Activated CD8-positive, alpha-beta memory T cell treated with anti-CD3 and anti-CD28 coated beads for 4 hours (primary cell): ENCODE measurements at places on chromosomes 1 and 21.

GRCh38 chr1:13996334-13996733, 296.3 kb downstream of the PRDM2 start:
- no peak for DNase-seq

DNA sequence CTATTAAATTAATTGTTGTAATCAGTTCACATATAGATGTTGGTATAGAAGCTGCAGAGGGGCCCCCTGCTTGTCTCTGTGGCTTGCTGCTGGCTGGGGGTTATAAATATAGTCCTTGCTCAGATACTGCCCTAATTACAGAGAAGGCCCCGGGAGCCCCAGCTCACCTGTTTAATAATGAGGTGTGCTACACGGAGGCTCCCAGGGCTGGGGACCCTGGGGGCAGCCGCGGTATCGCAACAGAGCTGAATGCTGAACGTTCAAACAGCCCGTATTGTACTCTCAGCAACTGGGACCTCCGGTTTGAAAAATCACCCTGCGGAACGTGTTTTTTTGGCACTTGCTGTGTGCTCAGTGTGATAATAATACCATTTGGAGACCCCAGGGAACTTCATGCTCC, 309.3 kb downstream of the CAMTA1 start:
- no peak for DNase-seq

DNA sequence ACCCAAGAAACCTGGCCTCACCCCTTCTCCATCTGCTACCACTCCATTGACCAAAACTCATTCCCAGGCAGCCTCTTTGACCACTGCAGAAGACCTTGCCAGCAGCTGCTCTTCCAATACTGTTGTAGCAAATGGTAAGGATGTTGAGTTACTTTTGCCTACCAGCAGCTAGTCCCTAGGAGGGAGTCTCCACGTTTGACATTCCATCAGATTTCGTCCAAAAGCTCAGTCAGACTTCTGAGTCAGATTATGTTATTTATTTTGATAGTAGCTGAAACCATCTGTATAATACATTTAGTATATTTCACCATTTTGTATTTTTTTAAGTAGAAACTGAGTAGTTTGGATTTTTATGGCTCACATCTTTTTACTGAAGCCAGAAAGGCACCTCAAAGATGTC, 51.5 kb upstream of the WNT2B start:
- DNase-seq: no peak

- no peak for DNase-seq
Measured at GRCh38 chr21:44290327-44291077, 4.8 kb downstream of the AIRE start.

- no peak for DNase-seq
Measured at GRCh38 chr21:38183961-38184360, 72.8 kb upstream of the KCNJ15 start.

GRCh38 chr1:211722277-211723175, 47.1 kb upstream of the NEK2 start:
- DNase-seq: no peak

DNA sequence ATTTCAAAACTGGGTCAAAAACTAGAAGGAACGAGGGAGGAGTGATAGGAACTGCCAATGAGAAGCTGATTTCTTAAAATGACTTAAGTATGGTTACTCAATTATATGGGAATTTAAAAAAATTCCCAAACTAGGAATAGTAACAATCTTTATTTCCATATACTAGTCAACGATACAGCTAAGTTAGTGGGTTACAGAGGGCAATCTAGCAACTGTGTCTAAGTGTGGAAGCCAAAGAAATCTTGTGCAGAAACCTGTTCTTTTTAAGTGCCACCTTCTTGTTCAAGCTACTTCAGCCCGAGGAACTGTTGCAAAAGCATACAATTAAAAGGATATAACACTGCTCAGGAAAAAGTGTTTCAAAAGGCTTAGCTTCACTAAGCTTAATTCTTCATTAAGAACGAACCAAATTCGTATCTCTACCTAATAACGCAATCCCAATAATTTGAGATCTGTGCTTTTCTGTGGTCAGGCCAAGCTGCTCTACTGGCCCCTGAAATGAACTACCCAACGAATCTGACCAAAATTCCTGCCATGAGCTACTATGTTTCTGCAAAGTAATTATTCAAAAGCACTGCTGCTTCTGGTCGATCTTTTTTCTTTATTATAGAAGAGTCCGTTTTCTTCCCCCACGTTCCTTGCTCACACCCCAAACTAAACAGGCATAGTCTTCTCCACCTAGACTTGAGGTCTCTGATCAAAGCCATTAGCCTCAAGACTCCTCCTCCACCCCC, 1.8 kb downstream of the USP24 start:
- no peak for DNase-seq

DNA sequence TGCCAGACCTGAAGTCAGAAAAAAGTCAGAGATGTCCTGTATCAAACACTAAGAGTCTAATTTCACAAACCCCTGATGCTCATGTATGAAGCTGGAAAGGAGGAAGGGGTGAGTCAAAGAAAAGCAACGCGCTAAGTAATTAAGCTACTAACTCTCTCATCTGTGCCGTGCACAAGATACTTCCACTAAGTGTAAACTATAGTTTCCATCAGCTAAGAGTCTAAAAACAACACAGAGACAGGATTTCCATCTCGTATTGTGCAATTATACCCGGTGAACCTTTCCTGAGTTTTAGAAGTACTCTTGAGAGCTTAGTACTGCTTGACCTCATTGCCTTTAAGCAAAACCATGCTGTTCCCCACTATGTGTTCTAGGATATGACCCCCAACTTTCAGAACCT, 19.0 kb downstream of the DNALI1 start:
- DNase-seq: no peak

GRCh38 chr1:115114308-115114707, 25.0 kb upstream of the TSPAN2 start:
- DNase-seq: no peak

- no peak for DNase-seq
Measured at GRCh38 chr1:60914982-60915381, 167.4 kb upstream of the NFIA start.

DNA sequence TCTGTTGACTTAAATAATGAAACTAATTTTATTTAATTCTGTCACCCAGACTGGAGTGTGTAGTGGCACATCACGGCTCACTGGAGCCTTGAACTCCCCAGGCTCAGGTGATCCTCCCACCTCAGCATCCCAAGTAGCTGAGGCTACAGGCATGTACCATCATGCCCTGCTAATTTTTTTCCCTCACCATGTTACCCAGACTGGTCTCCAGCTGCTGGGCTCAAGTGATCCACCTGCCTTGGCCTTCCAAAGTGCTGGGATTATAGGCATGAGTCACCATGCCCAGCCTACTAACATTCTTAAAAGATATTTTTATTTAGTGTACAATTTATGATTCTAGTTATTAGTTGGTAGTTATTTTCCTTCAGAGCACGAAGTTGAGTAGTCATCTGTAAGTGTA, 49.5 kb downstream of the NRDC start:
- no peak for DNase-seq

- DNase-seq: no peak
Measured at GRCh38 chr1:85258536-85259117, 835 bp downstream of the C1orf52 start.

DNA sequence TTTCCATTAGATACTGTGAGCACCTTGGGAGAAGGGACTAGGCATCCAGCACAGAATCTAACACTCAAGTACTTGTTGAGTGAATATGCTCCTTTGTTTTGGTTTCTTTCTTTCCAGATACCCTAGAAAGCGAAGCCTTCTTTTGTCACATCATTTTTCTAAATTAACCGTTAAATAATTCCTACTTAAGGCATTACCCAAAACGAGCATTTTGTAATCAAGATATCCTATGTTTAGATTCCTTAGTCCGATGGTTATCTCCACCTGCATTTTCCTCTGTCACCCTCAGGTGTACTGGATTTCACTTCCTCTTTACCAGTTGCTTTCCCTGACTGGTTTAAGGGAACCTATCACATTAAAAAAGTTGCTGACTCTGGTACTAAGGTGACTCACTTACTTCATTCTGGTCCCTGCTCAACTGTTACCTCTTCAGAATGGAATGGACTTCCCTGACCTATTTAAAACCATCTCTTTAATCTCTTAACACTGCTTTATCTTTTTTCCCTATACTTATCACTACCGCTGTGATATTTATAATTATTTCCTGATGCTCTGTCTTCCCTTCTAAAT, 3.2 kb downstream of the B3GALNT2 start:
- DNase-seq: no peak

GRCh38 chr1:90100566-90100965, 105.7 kb downstream of the ZNF326 start:
- DNase-seq: no peak

- no peak for DNase-seq
Measured at GRCh38 chr1:5410652-5411051, 581.6 kb downstream of the NPHP4 start.

DNA sequence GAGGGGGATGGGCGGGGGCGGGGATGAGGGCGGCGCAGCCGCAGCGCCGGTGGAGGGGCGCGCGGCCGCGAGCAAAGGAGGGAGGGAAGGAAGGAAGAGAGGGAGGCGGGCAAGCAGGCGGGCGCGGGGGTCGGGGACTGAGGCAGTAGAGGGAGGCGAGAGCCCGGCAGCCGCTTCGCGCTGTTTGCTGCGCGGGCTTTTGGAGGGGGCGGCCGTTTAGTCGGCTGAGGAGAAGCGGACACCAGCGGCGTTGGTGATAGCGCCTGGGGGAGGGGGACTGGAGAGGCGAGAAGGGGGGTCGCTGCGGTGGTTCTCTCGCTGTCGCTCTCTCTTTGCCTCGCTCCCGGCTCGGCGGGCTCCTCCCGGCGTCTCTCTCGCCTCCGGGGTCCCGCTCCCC, at the start of gene HS2ST1:
TSS of gene HS2ST1 (plus strand) at position 35 of the 397 bp plus-strand sequence.
- DNase-seq: no peak

DNA sequence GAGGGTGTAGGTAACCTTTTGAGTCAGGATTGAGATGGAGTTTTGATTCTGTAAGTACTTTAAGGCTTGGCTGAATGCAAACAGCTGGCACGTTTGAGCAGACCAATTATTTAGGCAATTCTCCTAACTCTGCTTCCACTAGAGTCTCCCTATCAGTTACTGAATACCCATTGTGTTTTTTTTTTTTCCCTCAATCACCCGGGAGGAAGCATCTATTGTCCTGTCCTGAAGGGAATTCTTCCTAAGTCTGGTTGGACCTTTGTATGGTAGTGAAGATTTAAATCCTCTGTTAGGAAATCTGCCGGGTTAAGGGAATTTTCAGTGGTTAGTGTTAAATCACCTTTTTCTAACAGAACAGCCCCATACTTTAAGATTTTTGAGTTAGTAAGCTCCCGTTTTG, 571.2 kb upstream of the USP24 start:
- no peak for DNase-seq

- no peak for DNase-seq
Measured at GRCh38 chr1:197715806-197716205, 59.5 kb downstream of the DENND1B start.

- no peak for DNase-seq
Measured at GRCh38 chr1:166390366-166391033, 223.7 kb upstream of the FAM78B start.

DNA sequence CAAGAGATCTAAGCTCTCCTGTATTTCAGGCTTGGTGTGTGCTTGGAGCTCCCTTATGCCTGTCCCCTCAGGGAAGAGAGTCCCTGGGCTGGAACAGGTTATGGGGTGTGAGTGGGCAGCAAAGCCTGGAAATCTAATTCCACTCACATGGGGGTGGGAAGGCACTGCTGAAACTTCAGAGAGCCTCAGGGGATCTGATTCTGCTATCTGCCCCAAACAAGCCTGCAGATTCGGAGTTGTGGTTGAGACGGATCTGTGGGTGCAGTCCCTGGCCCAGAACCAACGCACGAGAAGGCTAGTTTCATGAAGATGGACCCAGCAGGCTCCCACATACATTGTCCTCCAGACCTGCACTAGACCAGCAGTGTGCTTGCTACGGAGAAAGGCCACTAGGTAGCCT, 2.9 kb downstream of the BLACAT1 start:
- no peak for DNase-seq

DNA sequence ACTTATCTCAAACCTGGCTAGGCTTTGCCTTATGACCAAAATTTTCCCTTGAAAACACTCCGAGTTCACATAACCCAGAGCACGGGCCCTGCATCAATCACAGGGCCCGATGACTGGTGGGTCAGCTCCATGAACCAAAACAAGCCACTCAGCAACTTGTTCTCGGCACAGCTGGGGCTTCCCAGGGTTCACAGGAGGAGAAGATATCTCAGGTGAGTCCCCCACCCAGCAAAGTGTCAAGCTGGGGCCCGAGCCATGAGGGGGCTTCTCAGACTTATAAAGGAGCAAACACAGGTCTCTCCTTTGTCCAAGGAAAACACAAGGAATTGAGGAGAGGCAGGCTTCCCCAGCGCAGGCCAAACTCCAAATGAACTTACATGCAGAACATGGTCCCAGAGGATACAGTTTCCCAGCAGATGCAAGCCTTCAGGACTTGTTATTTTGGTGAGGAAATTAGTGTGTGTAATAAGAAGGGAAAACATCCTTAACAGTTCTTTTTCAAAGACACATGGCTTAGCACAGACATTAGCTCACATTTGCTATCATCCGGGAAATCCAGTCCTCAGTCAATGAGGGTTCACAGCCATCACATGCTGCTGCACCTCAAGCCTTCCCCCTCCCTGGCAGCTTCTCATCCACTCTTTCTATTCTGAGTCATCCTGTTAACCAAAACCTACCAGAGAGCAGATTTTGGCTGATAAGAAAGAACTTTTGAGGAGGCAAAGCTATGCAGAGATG, 98.1 kb upstream of the NFIA start:
- DNase-seq: no peak

DNA sequence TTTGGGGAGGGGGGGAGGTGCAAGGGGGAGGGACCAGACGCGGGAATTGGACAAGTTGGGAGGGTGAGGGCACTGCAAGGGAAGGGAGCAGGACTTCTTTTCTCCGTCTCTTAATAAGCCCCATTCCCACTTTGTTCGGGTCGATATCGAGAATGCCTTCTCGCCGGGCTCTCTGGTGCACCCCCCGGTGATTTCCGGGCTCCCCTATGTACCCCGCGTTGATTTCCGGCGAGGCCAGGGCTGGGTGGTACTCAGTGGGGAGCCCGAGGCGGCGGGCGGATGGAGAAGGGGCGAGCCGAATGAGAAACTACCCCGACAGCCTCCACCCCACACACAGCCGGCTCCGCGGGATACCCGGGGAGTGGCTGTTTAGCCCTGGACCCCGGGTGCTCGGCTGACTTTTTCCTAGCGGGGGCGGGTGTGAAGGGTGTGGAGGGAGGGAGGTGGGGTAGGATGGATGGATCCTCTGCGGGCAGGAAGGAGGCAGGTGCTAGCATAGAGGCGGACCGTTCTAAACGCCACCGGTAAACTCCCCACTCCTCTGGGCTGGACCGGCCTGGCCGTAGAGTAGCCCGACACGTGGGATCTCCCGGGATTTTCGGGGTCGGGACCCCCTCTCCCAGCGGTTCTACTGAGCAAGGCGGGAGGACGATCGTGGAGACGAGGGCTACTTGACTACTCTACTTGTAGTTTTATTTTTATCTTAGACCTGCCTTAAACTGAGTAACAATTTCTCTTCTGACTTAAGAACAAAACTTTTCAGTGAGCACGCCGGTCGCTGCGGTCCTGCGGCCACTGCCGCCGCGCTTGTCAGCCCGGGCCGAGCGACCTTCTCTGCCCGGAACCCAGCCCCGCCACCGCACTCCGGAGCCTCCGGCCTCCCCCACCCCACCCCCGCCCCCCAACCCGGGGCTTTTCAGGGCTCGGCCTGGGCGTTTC, 1.0 kb downstream of the RNF220 start:
- no peak for DNase-seq
